Smooth muscle cell of the brain vasculature (primary cell): ENCODE measurements at places on chromosomes 11 and 22.

GRCh38 chr11:78061088-78061920 lies 2.4 kb upstream of the THRSP start:
- DNase-seq, result no peak

DNA sequence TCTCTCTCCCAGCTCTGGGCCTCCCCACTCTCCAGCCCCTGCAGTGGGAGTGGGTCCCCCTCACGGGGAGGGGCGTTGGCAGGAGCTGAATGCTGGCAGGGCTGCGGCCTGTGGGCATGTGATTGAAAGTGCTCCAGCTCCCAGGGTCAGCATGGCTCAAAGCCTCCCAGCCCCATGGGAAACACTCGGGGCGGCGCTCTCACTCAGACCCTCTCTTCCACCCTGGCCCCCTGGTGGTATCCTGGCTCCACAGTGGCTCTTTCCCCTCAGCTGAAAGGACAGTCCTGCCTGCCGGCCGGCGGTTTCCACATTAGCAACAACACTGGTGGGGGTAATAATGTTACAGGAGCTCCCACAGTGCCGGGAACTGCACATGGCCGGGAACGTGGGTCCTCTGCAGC lies 35.5 kb downstream of the POLR3H start:
- no peak for DNase-seq

DNA sequence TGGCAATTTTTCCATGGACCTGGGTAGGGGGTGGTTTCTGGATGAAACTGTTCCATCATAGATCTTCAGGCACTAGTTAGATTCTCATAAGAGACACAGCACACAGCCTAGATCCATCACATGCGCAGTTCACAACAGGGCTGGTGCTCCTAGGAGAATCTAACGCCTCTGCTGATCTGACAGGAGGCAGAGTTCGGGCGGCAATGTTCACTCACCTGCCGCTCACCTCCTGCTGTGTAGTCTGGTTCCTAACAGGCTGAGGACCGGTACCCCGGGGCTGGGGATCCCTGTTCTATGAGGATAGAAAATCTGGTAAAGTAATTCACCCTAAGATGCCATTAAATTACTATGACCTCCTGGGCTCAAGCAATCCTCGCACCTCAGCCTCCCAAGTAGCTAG lies 318.0 kb downstream of the KIRREL3 start:
- no peak for DNase-seq

GRCh38 chr11:95101935-95102334 lies 12.3 kb downstream of the ENDOD1 start:
- DNase-seq, result no peak

- no peak for DNase-seq
Observed at GRCh38 chr11:84300092-84300491, 1013.9 kb upstream of the CCDC90B start.

DNA sequence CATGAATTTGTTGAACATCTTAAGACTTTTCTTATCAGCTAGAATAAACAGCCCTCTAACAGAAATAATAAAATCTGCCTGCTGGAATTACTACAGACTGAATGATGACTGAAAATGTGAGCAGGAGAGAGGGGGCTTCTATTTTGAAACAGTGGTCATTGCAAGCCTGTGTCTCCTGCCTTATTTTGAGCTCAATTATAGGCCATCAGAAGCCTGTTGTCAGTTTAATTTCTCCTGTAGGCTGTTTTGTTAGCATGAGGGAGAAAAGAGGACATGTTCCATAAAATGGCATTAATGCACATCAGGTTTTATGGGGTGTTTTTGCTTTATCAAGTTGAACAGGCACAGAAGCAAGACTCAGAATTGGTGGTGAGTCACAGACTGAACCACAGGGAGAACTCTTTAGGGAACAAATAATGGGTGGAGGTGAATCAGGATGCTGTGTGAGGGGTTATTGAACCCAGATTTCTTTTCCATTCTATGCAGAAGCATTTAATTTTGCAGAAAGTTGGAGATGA lies 129.1 kb downstream of the PARVA start:
- DNase-seq, result no peak

DNA sequence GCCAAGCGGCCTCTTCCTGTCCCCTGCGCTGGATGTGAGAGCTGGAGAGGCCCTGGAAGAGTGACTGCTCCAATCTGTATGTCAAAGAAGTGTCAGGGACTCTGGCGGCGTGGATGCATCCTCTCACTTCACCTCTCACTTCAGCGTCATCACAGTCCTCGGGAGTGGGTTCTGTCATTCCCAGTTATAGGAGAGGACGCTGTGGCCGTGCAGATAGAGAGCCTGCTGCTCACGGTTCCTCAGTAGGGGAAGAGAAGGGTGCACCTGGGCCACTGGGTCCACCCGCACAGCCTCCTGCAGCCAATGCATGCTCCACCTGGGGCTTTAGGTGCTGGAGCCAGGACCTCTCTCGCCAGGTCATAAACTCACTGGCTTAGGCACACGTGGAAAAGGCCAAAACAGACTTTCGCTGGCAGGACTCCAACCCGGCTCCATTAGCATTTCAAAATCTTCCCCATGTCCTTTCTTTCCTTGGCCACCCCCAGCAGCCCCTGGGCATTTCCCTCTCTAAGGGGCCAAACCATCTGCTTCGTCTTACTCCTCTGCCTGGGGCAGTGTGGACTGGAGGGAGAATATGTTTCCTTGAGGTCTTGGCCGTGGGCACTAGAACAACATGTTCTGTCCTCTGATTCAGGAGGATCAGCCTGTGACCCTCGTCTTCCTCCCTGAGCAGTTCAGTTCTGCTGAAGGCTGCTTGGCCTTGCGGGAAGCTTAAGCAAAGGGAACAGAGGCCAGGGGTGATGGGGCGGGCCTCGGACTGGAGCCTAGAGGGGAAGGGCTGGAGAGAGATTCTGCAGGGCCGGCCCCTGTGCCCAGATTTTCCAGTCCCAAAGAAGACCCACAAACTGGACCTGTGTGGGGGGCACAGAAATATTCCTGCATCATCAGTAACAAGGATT lies 57.8 kb downstream of the ST14 start:
- no peak for DNase-seq

GRCh38 chr11:23021287-23021863 lies 161.1 kb upstream of the CCDC179 start:
- DNase-seq, result peak; percentile 1

- DNase-seq, result no peak
Observed at GRCh38 chr11:72970557-72971118, 156.4 kb downstream of the ATG16L2 start.

DNA sequence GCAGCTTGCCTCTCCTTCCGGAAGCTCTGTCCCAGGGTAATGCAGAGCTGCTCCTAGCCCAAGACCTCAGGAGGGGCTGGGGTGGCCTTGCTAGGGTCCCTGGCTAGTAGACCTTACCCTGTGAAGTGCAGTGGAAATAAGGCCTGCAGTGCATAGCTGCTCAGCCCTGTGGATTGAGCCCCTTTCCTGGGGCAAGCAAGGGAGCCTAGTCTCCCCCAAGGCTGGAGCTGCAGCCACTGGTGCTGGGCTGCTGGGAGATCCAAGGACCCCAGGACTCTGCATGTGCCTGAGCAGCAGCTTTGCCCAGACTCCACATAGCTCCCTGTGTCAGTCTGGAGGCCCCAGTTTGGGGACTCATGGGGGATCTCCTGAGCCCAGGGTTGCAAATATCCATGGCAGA lies 57.9 kb downstream of the FANCF start:
- no peak for DNase-seq
